GOT3 (cell line): ENCODE measurements at places on chromosomes 3 and 15.

DNA sequence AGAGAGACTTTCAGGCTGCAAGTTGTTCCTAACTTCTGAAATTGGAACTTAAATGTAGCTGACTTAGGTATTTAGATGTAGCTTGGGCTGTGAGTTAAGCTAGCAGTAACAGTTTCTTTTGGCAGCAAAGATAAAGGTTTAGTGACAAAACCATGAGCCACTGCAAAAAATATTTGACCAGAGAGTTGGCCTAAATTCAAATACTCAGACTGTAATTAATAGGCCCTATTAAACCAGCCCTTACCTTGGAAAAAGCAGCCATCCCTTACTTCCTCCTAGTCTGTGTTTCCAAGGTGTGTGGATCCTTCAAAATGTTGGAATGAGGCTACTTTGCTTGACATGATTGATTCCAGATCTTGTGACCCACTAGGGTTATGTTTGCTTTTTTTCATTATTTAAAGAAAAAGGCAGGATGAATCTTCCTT is 8.2 kb downstream of the TPM1 start:
- no peak for DNase-seq

GRCh38 chr3:116474801-116475200 is 29.5 kb upstream of the LSAMP start:
- no peak for DNase-seq

- DNase-seq = no peak
These were observed 20.5 kb downstream of the MKRN2 start for GRCh38 chr3:12577379-12577778.

DNA sequence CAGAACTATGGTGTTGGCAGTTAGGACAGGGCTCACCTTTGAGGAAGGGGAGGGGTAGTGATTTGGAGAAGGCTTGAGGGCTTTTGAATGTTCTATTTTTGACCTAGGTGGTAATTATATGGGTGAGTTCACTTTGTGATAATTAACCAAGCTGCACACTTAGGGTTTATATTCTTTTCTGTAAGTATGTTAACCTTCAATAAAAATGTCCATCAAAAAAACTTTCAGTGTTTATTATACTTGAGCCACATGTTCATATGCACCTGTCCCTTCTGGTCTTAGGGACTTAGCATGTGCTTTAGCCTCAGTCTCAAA is 28.4 kb downstream of the PDE8A start:
- no peak for DNase-seq

GRCh38 chr3:153163756-153164550 is 1.9 kb downstream of the RAP2B start:
- DNase-seq = no peak

DNA sequence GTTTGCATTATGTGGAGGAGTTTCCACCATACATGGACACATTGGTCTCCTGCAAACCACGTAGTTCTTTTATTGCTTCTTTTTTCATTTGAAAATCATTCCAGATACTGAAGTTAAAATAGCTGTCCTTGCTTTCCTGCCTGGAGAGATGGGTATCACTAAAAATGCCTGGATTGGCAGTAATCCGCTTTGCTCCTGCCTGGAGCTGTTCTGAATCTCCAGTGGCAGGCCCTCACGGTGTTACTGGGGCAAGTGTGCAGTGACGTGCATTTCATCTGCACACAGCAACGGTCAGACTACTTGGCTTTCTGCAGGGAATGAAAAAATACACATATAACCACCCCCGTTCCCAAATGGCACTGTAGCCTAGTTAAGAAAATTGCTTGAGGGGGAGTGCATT is 272.9 kb downstream of the IL5RA start:
- DNase-seq = no peak

DNA sequence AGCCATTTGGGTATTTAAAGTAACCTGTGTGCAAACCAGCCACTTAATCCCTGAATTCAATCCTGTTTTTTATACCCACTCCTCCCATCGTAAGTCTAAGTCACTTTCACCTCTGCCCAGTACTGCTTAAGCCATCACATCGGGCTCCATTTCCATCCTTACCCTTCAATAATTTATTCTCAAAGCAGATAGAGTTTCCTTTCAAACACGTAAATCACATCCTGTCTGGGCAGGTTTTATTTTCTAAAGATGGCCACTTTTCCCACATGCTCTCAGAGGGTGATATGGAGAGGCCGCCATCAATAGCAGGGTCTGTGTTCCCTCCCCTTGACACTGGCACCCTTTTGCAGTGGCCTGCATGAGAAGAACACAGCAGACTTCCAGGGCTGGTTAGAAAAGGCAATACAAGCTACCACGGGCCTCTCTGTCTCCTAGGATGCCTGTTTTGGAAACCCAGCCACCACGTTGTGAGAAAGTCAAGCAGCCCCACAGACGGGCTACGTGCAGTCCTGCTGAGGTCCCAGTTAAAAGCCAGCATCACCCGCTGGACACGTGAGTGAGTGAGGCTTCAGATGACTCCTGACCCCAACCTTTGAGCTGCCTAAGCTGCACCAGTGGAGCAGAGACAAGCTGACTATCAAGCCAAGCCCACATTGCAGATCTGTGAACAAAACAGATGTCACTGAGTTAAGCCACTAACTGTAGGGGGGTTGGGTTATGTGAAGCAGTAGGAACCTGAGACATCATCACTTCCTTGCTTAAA is 241.8 kb upstream of the SLCO3A1 start:
- DNase-seq = no peak

DNA sequence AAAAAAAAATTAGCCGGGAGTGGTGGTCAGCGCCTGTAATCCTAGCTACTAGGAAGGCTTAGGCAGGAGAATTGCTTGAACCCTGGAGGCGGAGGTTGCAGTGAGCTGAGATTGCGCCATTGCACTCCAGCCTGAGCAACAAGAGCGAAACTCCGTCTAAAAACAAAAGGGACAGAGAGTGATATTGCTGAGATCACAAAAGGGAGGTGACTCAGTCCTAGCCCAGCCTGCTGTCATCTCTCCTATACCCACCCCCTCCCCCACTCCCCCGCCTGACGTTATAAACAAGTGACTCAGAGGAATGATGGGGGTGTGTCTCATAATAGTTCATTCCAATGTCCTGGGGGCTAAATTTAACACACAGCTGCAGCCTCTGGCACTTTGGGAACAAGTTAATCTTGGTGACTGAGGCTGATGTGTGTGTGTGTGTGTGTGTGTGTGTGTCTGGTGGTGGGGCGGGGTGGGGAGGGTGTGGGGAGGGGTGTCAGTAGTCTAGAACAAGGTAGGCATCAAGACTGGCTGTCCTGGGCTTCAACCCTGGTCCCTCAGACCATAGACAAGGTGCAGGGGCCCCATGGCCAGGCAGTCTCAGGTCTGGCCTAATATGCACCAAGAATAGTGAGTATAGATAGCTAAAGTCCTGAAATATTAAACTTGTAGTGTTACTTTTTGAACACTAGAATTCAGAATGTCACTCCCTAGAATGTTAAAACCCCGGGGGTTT is 1.3 kb upstream of the KLHL40 start:
- peak; percentile 28 for DNase-seq

GRCh38 chr15:79561982-79562381 is 129.8 kb downstream of the MINAR1 start:
- DNase-seq = no peak

DNA sequence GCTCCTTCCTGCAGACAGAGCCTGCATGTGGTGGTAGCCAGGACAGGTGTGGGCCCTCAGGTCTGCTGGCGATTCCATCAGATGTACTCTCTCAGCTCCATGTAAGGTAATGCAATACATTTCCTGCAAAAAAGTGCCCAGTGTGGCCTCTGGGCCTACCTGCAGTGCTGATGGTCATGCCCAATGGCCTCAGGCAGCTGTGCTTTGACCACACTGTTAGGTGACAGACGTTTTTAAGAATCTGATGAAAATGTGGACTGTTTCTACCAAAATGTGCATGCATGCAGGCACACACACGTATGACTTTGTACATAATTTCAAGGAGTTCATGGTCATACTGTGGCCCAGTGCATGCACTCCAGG is 152.9 kb downstream of the RAB11A start:
- DNase-seq = no peak

DNA sequence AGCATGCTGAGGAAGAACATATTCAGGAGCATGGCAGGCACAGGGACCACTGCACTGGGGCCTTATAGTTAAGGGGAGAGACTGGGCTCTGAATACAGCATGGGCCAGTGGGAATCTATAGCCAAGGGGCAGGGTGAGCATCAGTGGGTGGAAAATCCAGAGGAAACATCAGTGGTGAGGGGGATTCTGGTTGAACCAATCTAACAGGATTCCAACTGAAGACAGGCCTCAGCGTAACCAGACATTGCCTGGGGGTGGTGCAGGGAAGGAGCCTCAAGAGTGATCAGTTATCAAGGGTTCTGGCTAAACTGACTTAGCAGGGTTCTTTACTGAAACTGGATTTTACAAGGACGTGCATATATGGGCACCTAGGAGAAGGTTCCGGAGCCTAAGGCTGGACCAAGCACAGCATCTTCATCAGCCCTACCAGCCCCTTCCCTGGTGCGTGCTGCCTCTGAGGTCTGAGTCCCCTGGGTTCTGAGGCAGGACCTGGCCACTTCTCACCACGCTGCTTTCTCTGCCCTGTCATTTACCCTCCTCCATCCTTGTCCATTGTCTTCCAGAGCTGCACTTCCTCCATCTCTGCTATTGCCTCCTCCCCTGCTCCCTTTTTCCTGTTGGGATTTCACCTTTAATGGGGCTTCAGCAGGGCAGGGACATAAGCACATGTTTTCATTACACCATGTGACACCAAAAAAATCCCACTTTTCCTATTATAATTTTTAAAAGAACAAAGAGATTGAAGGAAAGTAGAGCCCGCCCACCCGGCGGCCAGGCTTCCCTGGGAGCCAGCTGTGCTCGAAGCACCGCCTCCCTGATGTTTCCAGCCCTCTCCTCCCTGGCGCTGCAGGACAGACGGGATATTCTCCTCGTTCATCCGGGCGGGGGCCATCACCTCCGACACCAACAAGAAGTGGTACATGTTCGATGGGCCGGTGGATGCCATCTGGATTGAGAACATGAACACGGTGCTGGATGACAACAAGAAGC is 52.1 kb downstream of the DNAH1 start:
- DNase-seq = no peak

DNA sequence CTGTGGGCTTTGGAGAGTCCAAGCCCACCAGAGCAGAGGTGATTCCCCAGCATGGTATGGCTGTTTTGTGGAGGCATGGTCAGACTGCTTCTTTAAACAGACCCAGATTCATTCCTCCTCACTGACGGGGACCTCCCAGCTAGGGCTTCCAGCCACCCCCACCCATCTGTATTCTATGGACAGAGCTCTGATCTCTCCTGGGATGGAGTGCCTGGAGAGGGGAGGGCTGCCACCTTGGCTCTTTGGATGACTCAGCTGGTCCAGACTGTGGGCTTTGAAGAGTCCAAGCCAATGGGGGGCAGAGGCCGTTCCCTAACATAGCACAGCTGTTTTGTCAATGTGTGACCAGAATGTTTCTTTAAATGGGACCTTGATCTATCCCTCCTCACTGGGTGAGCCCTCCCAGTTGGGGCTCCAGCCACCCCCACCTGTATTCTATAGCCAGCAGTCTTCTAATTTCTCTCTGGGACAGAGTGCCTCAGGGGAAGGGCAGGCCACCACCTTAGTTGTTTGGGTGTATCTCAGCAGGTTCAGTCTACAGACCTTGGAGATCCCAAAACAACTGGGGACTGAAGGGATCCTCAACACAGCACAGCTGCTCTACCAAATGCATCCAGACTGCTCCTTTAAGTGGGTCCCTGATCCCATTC is 122.0 kb upstream of the OSTN start:
- no peak for DNase-seq

DNA sequence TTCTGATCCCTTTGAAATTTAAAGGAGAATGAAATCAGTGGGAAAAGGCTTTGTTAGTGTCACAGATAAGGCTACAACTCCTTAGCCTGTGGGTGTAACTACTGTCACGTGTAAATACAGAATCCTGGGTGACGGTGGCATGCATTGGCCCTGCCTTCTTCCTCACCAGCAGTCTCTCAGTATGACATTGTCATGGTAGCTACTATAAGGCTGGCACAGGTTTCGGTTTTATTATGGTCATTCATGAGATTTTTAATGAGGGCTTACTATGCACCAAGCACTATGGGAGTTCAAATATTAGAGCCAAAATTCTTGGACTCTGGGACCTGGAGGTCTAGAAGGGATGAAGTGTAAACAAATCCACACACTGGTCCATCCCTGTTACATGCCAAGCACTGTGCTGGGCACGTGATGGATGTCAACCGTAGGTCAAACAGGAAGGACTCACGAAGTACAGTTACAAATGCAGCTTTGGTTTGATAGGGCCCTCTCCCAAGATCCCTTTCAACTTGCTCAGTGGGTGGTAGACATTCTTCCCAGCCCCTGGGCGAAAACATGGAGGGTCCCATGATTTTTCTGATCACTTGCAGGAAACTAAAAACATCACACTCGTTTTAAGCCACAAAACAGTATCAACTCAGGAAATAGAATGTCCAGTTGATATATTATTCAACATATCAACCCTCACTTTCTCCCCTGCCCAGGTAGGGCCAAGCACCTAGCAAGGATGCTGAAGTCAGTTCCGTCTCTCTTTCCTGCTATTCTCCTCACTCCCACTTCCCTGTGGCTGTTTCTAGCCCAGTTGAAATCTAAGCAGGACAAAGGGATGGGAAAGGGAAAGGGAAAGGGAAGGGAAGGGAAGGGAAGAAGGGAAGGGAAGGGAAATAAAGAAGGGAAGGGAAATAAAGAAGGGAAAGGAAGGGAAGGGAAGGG is 25.3 kb downstream of the BFSP2 start:
- DNase-seq = no peak

DNA sequence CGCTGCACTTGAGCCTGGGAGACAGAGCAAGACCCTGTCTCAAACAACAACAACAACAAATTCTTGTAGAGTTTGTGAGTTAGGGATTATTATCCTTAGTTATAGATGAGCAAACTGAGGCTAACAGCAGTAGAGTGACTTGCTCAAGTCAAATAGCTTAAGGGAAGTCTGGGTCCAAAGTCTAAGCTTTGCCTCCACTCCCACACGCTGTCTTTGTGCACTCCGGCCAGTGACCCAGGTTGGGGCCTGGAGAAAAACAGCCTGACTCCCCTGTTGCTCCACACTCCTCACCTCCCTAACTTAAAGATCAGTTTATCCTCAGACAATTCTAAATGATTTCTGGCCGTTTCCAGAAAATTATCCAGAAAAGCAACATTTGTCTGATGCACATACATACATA is 9.2 kb upstream of the SIN3A start:
- DNase-seq = no peak

- no peak for DNase-seq
These were observed 980.3 kb downstream of the CADM2 start for GRCh38 chr3:85939074-85939482.

DNA sequence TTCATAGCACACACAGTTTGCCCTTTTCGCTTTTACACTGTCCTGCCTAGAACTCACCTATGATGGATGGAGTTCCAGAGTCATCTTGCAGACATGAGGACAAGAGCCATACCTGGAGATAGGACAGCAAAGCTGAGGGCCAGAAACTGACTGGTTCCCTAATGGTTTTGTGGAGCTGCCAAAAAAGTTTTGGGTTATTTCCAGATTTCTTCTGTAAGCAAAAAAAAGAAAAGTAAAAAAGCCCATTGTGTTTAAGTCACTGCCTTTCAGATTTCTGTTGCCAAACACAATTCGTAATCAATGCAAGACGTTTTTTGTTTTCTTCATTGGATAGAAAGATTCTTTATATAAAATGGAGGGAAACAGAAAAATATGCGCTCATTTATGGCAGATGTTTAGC is 42.4 kb upstream of the KY start:
- DNase-seq = no peak
